ENCODE measurements at places on chromosomes 16 and 17.
A peak's percentile ranks its signal among the peaks of the same experiment; 100 is the strongest.

DNA sequence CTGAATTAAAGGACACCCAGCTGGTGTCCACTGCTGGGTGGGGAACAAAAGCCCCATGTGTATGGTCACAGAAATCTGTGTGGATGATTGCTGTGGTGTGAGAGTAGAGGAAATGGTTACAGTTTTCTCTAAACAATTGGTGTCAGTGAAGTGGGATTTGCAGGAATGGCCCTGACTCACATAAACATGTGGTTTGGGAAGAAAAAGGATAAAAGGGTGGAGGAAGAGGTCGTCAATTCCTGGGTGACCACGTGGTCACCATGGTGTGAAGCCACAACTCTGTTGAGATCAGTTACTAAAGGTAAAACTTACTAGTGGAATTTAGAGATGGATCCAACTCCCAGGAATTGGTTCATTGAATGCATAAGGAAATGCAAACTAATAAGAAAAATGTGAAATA lies 3.6 kb upstream of the TUBG2 start:
- DNase-seq, result peak; percentile 34

- peak; percentile 26 for DNase-seq
Measured at GRCh38 chr17:37506678-37507077, 17.0 kb downstream of the DUSP14 start.

GRCh38 chr16:55575496-55575895 lies 9.0 kb downstream of the CAPNS2 start:
- DNase-seq, result no peak

DNA sequence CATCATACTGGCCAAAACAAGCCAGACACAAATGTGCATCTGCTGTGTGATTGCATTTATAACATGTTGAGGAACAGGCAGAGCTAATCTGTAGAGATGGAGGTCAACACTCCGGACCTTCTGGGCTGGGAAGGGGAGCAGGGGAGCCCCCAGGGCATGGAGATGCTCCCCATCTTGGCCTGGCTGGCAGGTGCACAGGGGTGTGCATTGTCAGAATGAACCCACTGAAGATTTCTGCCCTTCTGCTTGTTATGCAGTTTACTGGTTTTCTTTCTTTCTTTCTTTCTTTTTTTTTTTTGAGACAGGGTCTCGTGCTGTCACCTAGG lies 146.9 kb downstream of the CMIP start:
- no peak for DNase-seq

DNA sequence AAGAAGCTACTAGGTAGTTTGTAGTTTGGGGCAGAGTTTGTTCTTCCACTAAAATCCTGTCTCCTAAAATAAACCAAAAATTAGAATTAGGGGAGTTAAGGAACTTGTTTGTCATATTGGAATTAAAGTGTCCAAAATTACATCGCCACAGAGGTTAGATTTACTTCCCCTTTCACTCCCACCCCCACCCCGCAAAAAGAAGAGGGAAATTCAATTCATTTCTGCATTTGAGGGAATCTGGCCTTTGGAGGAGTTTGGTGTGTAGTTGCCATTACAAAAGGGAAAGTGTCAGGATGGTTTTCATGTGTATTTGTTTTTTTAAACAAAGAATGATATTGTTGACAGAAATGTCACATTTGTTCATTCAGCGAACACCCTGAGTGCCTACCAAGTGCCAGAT lies 5.8 kb downstream of the TMEM97 start:
- no peak for DNase-seq

- DNase-seq, result peak; percentile 32
Measured at GRCh38 chr17:57406131-57406980, 150.0 kb downstream of the MSI2 start.

DNA sequence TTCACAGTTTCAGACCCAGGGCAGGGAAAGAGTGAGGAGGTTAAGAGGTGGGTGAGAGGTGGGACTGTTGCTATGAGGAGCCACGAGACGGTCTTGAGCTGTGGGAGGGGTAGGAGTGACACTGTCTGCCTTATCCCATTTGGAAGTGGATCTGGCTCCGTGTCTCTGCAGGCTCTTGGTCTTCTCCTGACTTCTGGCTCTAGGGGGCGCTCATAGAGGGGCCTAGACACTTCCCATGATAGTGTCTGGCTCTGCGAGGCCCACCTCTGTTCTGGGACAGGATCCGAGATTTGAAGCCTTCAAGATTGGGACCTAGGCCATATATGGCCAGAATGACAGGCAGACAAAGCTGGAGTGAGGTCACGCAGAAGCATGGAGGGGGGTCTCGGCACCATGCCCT lies 204.5 kb downstream of the GSG1L start:
- no peak for DNase-seq

DNA sequence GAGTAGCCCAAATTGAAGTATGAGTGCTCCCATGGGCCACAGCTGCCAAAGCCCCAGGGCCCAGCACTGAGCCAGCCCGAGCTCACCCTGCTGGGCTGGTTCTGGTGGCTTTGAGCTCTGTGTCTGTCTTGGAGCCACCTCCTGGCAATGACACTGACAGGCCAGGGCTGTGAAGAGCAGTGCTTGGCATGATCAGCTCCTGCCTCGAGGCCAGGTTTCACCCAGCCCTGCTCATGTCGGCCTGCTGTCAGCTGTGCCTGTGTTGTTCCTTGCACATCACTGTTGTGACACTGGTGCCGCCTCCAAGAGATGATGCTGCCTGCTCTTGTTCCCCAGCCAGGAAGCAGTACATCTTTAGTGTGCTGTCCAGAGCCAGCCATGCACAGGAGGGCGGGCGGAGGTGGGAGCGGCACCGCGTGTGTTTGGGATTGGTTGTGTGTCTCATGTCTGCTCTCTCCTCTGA lies 26.0 kb downstream of the PLD6 start:
- no peak for DNase-seq

DNA sequence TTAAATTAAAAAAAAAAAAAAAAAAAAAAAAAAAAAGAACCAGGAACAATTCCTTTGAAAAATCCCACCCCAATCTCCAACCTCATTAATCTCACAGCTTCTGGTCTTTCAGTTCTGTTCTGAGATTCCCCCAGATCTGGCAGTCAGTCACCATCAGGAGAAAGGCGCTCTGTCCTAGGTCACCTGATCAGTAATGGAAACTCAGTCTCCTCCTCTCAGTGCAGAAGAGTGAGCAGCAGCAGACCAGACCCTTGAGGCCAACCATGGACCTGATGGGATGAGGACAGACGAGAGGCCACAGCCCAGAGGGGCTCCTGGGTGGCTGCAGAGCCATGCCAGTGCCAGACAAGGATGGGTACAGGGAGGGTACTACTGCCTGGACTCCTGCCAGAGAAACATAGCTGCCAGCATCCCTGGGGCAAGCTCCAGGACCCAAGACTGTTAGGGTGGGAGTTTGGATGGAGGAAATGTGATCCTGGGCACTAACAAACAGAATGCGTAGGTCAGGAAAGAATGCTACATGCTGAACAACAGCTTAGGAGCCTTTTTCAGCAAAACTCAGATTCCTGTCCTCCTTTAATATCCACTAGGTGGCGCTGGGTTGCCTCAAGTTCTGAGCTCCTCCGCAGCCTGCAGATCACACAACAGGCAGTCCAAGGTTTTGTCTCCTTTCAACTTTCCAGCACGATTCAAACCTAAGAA lies 28.7 kb downstream of the MPG start:
- DNase-seq, result peak; percentile 76

DNA sequence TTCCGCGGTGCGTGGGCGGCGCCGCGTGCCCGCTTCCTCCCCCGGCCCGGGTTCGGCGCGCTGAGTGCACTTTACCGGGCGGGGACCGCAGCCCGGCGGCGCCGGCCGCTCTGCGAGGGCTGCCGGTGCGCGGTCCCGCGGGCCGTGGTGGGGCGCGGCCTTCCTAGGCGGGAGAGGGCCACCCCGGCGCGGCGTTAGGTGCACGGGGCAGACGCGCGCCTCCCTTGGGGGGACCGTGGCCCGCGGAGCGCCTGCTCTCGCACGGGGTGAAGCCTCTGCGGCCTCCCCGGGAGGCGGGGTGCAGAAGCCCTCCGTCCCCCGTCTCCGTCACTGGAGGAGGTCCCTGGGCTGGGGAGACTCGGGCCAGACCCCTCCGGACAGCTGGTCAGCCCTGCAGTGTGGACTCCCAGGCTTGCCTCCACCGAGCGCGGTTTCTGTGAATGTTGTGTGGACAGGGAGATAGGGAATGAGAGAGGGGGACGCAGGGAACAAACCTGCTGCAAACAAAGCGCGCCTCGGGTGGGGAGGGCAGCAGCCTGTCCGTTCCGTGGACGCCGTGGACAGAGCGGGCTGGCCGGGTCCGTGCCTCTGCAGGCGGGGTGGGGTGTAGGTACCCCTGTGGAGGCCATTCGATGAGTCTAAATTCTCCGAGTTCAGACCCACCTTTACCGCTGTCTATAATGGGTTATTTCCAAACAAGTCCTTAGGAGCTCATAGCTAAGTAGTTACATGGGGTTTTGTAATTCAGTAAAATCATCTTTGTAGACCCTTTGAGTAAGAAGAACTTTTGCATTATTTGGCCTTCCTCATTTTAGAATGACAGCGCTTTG lies 721 bp downstream of the TBCD start:
- peak; percentile 16 for DNase-seq

GRCh38 chr17:78647032-78647431 lies 69.8 kb upstream of the DNAH17 start:
- DNase-seq, result no peak

GRCh38 chr17:12409082-12409481 lies 256.6 kb upstream of the MYOCD start:
- no peak for DNase-seq

DNA sequence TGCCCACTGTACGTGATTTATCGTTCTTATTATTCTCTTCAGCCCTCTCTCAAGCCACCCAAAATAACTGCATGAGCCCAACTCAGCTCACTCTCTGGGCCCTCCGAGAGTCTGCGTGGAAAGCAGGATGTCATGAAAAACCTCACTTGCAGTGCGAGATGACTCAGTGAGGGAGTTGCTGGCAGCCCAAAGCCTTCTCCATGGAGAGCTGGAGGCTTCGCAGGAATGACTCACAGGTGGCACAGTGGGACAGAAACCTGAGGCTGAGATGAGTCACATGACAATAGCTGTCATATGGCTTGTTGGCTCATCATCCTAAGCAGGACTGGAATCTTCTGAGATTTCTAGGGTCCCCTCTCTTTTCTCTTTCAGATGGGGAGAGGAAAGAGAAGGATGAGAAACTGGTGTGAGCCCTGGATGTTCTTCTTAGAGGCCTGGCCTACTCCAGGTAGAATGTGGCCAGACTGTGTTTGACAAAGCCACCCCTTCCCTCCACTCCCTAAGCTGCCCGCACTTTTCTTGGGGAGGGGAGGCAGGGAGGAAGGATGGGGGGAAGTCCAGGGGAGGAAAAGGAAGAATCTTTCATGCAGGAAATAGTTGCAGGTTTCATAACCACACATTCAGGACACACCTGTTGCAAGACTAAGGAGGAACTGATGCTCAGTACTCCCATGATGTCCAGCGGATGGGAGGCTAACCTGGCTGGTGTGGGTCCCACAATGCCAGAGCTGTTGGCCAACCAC lies 160.6 kb upstream of the RPL38 start:
- DNase-seq, result peak; percentile 5

GRCh38 chr16:88318521-88318920 lies 64.2 kb upstream of the ZNF469 start:
- no peak for DNase-seq

DNA sequence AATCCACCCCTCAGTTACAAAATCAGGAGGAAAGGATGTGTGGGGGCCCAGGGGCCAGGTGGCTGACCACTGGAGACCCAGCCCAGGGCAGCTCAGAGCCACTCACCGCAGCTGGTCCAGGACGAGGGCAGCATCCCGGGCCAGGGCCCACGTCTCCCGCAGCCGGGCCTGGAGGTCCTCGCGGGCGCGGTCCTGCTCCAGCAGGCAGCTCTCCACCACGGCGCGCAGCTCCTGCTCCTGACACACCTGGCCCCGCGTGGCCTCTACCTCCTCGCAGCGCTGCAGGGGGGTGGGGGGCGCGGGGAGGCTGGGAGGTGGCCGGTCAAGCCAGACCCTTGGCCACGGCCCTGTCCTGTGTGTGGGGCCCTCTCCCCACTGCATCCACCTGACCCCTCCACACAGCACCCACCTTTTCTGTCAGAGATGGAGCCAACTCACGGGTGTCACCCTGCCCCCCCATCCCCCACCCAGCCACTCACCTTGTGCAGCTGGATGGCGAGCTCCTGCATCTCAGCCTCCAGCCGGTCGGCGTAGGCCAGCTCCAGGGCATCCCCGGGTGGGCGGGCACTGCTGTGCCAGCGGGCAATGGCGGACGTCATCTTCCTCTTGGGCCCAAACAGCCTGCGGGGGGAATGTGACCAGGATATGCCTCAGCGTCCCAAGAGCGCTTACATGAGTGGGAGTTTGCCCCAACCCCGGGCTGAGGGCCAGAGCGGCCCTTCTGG lies 5.1 kb downstream of the NUDT16L1 start:
- DNase-seq, result no peak

DNA sequence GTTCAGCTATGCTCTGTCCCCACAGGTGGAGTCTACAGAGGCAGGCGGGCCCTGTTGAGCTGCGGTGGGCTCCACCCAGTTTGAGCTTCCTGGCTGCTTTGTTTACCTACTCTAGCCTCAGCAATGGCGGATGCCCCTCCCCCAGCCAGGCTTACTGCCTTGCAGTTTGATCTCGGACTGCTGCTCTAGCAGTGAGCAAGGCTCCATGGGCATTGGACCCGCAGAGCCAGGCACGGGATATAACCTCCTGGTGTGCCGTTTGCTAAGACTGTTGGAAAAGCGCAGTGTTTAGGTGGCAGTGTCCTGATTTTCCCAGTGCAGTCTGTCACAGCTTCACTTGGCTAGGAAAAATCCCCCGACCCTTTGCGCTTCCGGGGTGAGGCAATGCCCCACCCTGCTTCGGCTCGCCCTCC lies 89.1 kb downstream of the BCAS3 start:
- no peak for DNase-seq

DNA sequence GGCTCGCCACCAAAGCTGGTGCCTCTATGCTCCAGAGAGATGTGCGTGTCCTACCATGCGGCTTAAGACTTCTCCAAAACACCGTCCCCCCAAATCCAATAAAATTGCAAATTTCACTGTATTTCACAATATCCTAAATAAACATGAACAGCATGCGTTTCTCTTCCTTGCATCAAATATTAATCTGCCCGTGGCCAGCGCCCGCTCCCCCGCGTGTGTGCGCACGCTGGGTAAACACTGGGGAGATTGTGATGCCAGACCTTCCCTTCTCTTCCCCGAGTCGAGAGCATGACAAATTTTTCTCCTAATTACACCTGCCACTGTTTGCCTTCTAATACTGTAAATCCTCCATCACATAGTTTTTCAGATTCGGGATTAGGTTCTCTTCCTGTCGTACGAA lies 148.1 kb downstream of the MRM1 start:
- DNase-seq, result no peak

- DNase-seq, result no peak
Measured at GRCh38 chr16:70608521-70608920, 37.8 kb upstream of the IL34 start.

- no peak for DNase-seq
Measured at GRCh38 chr17:2170023-2170422, 115.1 kb downstream of the HIC1 start.

- peak; percentile 10 for DNase-seq
Measured at GRCh38 chr16:85898521-85899442, at the start of gene IRF8. Gene IRF8, plus strand, starts transcription at chr16:85899162. Its CDS starts 3,854 bp downstream, at chr16:85903016.

GRCh38 chr17:40290629-40291280 lies 3.1 kb downstream of the CDC6 start:
- peak; percentile 95 for DNase-seq

- DNase-seq, result peak; percentile 92
Measured at GRCh38 chr17:77235370-77235941, 94.7 kb downstream of the SEC14L1 start.

- DNase-seq, result no peak
Measured at GRCh38 chr17:80811181-80812105, 180.2 kb upstream of the CHMP6 start.

- DNase-seq, result no peak
Measured at GRCh38 chr17:72968798-72969197, 123.7 kb downstream of the SLC39A11 start.
